Stimulated activated CD8-positive, alpha-beta memory T cell treated with anti-CD3 and anti-CD28 coated beads, Interleukin-4, amount 100 ng/mL, for 4 hours (primary cell): ENCODE measurements at places on chromosomes 11 and 22.

GRCh38 chr22:49736538-49736937, 91.1 kb downstream of the BRD1 start:
- no peak for DNase-seq

GRCh38 chr11:66100272-66101065, 30.4 kb downstream of the PACS1 start:
- DNase-seq: no peak

DNA sequence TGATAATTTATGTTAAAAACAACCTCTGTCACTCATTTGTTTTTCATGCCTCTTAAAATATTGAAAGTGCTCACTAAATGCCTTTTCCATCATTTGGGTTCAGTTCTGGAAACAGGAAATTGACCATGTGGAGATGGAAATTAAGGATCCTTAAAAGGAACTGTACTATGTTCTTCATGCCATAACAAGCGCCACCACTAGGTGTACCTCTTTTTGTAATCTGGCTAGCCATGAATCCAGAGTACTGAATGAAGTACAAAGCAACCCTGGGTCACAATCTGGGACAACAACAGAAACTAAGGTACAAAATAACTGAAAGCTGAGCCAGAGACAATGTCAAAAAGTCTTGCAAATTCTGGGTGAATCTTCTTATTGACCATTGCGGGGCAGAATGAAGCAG, 559.1 kb downstream of the FAM181B start:
- no peak for DNase-seq

DNA sequence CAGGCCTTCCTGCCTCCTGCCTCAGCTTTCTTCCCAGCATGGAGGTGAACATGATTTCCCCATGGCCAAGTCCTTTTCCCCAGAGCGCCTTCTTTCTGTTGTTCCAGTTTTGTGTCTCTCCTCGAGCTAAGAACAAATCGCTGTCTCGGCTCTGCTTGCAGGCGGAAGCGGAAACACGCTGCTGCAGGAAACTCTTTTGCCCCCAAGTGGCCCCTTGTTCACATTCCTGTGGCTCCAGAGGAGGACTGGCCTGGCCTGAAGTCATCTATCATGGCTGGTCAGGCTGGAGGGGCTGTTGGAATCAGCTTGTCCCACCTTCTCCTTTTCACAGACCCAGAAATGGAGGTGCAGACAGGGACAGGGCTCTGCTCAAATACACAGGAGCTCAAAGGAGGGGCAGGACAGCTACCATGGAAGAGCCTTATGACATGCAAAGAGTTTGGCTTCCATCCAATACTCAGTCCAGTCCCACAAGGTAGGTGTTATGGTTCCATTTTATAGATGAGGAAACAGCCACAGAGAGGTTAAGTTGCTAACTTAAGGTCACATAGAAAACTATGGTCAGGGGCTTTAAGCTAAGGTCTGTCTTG, 182.2 kb upstream of the SYT13 start:
- no peak for DNase-seq

- no peak for DNase-seq
These were observed 34.7 kb downstream of the USP47 start for GRCh38 chr11:11876458-11876857.

DNA sequence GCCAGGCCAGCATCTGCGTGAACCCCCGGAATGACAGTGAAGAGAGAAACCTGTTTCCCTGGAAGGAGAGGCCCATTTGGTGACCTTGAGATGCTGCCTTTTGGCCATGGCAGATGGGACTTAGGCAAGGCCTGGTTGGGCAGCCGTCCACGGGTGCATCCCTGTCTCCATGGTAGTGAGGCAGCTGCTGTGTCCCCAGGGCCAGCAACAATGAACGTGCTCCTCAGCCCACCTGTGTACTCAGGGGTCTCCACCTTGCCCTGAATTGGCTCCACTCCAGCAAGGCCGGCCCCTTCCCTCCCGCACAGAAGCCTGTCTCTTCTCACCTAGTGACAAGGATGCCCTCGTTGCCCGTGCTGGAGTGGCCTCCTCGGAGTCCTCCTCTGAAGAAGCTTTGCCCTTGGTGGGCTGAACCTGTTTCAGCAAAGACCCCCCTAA, 441.1 kb downstream of the TBC1D22A start:
- no peak for DNase-seq

GRCh38 chr11:117544130-117544800, 216.6 kb downstream of the CEP164 start:
- DNase-seq: no peak
